ENCODE measurements at places on chromosomes 7 and 10. TPM values are rescaled to one million over a fixed set of nuclear protein-coding genes. Genes with fewer than 3 reads are reported as not detected.

SPDYE5 gene
- polyA plus RNA-seq: 5.2 TPM

SCART1 gene
- polyA plus RNA-seq: 2.5 TPM

CHN2 gene
- polyA plus RNA-seq: 3.7 TPM

SERPINE1 gene
- 3.9 TPM for polyA plus RNA-seq

TUBAL3 gene
- polyA plus RNA-seq: not detected

CRHR2 gene
- 0.28 TPM for polyA plus RNA-seq

PWWP2B gene
- polyA plus RNA-seq: 13.3 TPM

CYP3A5 gene
- polyA plus RNA-seq: 27.7 TPM

OR2A12 gene
- polyA plus RNA-seq: 0.07 TPM

SLC13A4 gene
- polyA plus RNA-seq: 7.7 TPM

CLDN4 gene
- polyA plus RNA-seq: 71.1 TPM

DNA sequence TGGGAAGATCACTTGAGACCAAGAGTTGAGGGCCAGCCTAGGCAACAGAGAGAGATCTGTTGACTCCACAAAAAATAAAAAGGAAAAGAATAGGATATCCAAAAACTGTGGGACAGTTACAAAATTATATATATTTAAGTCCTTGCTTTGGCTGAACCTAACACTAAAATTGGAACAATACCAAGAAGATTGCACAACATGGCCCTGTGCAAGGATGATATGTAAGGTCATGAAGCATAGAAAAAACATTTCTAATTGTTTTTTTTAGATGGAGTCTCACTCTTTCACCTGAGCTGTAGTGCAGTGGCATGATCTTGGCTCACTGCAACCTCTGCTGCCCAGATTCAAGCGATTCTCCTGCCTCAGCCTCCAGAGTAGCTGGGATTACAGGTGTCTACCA, 139.0 kb downstream of the TPST1 start:
- DNase-seq: no peak

DNA sequence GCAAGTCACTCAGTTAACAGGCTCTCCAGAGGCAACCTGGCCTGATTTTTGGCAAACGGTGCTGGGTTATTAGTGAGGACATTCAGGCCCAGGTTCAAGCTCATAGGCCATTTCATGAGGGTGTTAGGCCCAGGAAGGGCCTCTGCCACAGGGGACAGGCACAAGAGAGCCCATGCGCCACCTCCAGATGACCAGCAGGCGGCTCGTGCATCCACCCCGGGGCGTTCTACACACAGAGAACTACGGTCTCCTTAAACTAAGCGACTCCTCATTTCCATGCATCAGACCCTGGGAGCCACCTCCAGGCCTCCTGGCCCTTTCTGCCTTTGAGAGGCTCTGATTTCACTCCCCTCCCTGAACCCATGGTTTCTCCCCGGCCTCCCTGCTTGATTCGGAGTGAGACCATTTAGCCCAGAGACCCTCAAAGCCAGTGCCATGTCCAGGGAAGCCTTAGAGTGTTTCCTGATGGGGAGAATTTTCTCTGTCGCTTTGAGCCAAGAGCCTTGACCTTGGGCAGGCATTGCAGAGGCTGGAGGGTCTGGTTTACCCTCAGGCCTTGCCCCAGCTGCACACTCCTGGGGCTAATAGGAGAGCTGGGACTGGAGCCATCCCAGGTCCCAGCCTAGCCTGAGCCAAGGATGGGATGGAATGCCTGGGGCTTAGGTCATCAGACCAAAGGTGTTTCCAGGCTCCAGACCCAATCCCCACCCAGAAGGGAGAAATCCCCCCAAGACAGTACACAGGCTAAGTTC, 188.0 kb downstream of the GRID1 start:
- no peak for DNase-seq

- DNase-seq: no peak
These were observed 146.5 kb downstream of the FANK1 start for GRCh38 chr10:126042906-126043305.

- DNase-seq: no peak
These were observed 4.2 kb upstream of the KCP start for GRCh38 chr7:128914566-128915151.

DNA sequence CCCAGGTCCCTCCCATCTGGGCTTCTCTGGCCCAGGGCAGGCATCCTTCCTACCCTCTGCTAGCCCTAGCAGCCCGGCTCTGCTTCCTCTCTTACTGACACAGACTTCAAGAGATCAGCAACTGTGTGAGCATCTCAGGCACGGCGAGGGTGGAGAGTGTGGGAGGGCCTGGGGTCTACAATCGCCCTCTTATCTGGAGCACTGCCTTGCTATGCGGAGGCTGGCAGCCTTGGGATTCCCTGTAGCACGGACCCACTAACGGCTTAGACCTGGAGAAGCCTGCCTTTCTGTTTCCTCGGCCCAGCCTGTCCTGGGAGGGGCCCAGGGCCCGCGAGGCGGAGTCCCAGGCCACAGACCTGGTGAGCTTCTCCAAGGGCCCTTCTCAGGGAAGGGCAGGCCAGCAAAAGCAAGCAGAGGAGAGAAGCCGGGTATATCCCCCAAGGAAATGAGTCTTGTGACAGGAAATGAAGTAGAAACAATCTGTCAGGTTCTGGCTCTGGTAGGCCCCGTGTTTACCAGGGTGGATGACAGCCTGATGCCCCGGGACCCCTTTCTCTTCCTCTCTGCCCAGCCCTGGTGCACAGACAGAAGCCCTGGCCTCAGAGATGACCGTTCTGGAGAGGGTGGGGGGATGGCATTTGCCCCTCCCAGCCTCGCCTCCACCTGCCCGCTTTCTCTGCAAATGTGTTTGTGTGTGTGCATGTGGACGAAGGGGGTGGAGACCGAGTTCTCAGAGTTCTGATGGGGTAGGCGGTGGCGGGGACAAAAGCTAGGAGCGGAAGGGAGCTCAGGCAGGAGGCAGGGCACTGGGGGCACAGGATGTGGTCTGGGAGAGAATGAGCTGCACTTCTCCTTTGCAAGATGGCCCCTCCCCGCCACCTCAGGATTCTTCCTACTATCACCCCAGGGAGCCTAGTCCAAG, 2.5 kb downstream of the LRCH4 start:
- peak; percentile 92 for DNase-seq

- DNase-seq: no peak
These were observed 48.0 kb upstream of the MSRB2 start for GRCh38 chr10:23047201-23048050.

DNA sequence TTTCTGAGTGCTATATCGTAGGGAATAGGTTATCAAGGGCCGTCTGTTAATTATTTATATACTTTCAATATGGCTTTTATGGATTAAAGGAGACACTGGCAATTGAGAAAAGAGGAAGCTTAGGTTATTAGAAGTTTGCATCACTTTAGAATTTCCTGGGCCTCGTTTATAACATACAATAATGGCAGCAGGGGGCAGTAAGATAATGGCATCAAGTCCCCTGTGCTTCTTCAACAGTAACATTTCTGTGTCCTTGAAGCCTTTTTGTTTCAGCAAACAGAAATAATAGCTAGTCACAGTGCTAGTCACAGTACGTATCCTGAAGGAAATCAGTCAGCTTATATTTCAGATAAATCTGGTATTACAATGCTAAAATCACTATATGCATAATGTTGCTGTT, 41.9 kb downstream of the SPAM1 start:
- no peak for DNase-seq

- peak; percentile 37 for DNase-seq
These were observed 138.2 kb upstream of the TMEM229A start for GRCh38 chr7:124171068-124171467.

- DNase-seq: no peak
These were observed 29.6 kb downstream of the ABCB4 start for GRCh38 chr7:87445897-87446296.

GRCh38 chr7:1297017-1297960, 64.6 kb downstream of the UNCX start:
- DNase-seq: no peak

DNA sequence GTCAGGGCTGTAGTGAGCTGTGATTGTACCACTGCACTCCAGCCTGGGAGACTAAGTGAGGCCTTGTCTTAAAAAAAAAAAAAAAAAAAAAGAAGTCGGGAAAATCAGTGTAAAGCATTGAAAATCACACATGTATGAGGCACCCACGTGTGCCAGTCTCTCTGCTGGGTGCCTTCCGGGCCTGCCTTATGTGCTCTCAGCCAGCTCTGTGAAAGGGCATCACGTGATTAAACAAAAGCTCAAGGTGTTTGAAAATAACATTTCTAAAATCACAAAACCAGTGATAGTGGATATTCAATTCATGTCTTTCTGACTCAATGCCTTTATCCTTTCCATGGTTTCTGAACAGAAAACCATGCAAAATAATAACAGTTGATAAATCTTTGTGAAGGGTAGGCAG, 125.2 kb upstream of the PALS2 start:
- DNase-seq: no peak

GRCh38 chr7:21426286-21427181, 1.3 kb upstream of the SP4 start:
- DNase-seq: peak; percentile 100

- no peak for DNase-seq
These were observed 140.4 kb upstream of the AUTS2 start for GRCh38 chr7:69457595-69458504.

- DNase-seq: no peak
These were observed 27.3 kb upstream of the LIMK1 start for GRCh38 chr7:74056096-74056915.

DNA sequence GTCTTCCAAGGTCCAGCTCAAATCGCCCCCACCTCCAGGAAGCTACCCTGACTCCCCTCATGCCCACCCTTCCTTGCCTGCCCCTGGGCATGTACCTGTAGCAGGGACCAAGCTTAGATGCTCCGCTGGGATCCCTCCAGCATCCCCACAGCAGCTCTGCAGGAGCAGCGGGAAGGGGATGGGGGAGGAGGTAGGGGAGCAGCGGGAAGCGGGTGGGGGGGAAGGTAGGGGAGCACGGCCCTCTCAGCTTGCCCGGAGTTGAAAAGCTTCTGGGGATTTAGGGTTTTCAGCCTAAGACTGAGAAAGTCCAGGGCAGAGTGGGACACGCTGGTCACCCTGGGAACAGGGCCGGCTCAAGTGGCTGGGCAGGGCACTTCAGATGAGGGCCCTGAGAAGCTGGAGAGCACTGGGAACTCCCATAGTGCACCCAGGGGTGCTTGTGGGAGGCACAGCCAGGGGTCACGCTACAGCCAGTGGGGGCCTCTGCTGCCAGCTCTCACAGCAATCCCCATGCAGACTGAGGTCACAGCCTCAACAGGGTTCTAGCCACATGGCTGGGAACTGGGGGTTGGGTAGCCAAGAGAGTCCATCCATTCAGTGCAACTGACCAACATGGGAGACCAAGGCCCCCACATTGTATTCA, 13.4 kb downstream of the WDR86 start:
- DNase-seq: no peak

GRCh38 chr10:677038-677437, 12.4 kb downstream of the DIP2C start:
- no peak for DNase-seq

DNA sequence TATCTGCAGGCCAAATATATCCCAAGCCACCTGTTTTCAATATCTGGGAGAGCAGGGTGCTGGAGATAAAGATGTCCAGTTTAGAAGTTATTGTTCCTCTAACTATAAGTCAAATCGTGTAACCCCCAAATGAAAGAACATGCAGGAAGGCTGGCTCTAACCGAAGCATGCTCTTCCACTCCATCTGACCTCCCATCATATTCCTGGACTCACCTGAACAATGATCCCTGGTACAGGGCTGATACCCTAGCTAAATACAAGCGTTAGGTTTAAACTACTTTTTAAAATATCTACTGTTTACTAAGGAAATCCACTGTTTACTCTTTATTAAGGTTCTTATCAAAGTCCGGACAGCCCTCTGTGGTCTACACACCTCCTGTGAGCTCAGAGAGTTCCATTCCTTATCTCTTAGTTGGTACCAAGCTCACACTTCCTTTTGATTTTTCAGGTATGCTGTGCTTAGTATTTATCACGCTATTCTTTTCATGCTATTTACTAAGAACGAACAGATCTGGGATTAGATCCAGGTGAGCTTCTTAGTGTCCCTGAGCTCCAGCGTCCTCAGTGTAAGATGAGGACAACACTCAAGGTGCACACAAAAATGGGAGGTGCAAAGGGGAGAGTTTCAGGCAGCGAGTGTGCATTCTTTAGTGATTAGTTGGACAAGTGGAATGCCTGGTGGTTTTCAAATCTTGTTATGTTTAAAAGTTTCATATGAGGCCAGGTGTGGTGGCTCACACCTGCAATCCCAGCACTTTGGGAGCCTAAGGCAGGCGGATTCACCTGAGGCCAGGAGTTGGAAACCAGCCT, 23.6 kb upstream of the COBL start:
- no peak for DNase-seq

- no peak for DNase-seq
These were observed 232.1 kb upstream of the NPVF start for GRCh38 chr7:25460433-25460832.

DNA sequence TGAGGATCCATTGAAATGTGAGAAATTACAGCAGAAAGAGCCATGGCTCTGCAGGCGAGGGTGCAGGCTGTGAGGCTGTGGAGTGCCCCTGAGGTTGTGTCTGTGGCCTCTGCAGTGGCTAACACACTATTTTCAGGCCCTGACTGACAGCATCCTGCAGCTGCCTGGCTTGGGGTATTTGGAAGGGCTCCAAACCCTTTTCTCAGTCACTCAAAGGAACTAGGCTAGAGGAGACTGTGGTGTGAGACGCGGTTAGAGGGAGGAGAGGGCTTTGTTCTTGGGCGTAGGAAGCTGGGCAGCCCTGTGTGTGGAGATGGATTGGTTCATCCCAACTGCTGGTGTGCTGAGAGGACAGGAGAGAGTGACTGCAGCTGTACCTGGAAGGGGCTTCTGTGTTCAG, 134.9 kb downstream of the RAMP3 start:
- no peak for DNase-seq

- no peak for DNase-seq
These were observed 491 bp upstream of the AKAP9 start for GRCh38 chr7:91940171-91940570.

DNA sequence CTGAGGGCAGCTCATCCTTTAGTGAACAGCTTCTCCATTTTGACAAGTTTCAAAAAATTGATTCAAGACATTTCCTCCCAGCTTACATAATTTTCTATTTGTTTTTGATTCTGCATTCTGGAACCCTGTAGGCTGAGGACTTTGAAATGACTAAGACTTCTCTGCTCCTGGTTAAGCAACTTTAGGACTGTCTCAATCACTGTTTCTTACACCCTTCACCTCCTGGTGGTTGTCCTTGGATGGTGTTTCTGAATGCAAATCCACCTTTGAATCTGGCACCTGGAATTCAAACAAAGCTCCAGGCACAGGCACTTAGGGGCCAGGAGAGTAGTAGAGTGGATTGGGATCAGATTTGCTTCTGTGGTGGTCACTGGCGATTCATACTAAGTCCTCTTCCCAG, 595.5 kb downstream of the LRMDA start:
- no peak for DNase-seq
